ENCODE measurements at places on chromosomes 6 and 20. TPM values are rescaled to one million over a fixed set of nuclear protein-coding genes. Genes with fewer than 3 reads are reported as not detected.

CAGE1 gene
- total RNA-seq: 0.04 TPM

RPL7L1 gene
- total RNA-seq: 78.6 TPM

IL17F gene
- total RNA-seq: not detected

COL21A1 gene
- 101 TPM for total RNA-seq

PAQR8 gene
- total RNA-seq: 4.7 TPM

All from muscle of leg (tissue), 16 donors.